ENCODE measurements at places on chromosomes 4 and X.

- DNase-seq, result peak; percentile 64
Observed at GRCh38 chr4:69617083-69617694, 22.3 kb downstream of the UGT2A2 start.

- DNase-seq, result no peak
Observed at GRCh38 chr4:55612341-55612740, 20.3 kb upstream of the PDCL2 start.

GRCh38 chrX:7620560-7620959 is 222.4 kb upstream of the VCX start:
- no peak for DNase-seq

- no peak for DNase-seq
Observed at GRCh38 chr4:3516061-3516835, 16.0 kb downstream of the LRPAP1 start.

DNA sequence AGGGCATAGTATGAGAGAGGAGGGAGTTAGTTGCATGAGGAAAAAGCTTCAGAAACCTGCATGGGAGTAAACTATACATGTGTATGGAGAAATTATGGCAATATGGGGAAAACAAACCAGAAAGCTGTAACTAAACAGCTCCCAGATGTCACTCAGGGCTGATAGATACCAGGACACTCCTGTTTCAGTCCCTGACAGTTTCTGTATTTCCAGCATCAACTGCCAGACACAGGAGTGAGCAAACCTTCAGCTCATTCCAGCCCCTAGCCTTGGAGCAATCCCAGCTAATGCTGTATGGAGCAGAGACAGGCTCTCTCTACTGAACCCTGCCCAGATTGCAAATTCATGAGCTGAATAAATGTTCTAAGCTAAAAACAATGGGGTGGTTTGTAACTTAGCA is 382.9 kb upstream of the MAGEB18 start:
- DNase-seq, result no peak

GRCh38 chr4:42404001-42404400 is 6.7 kb downstream of the SHISA3 start:
- no peak for DNase-seq

GRCh38 chr4:110287130-110287529 is 88.7 kb upstream of the ELOVL6 start:
- no peak for DNase-seq

DNA sequence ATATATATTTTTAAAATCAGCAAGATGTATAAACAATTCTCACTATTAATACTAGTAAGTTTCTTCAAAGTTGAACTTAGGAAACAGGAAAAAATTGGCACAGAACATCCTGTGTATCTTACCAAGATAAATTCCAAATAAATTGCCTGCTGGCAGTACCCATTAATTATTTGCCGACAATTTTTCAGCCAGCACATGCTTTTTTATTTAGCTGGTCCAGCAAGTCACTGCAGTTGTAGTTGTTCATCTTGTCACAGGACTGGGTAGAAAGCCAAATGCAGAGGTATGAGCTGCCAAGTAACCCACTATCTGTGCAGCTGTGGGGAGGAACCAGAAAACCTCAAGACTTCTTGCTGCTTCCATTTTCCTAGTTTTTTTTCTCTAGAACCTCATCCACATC is 113.4 kb downstream of the PACRGL start:
- no peak for DNase-seq

- no peak for DNase-seq
Observed at GRCh38 chr4:139668036-139668435, 2.4 kb downstream of the MGST2 start.

GRCh38 chr4:101028886-101029285 is 318.4 kb downstream of the PPP3CA start:
- no peak for DNase-seq

GRCh38 chr4:79298027-79298426 is 27.8 kb downstream of the NAA11 start:
- no peak for DNase-seq

GRCh38 chrX:85052636-85053343 is 49.1 kb downstream of the APOOL start:
- DNase-seq, result peak; percentile 24

- DNase-seq, result no peak
Observed at GRCh38 chr4:1244978-1245471, 3.9 kb downstream of the CTBP1 start.

DNA sequence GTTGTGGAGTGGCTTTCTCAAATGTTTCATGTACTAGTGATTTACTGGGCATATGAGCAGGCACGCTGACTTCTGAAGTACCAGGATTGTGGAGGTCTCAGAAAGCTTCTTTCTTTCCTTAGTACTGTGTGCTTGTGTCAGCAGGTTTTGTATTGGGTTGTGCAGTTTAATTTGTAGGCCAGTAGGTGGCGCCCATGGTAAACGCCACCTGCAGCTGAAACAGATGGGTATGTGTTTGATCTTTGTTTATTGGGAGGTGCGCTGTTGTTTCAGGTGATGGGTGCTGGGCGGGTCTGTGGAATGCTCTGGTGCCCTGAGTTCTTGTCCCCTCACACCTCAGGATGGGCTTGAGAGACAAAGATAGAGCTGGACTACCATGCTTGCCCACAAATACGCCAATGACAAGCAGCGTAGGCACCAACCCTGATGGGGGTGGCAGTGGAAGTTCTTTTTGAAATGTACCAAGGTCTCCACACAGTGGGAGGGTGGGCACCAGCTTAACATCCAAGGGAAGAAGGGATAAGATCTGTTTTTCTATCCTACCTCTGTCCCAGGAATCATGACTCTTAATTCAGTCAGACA is 141.5 kb downstream of the RPS6KA6 start:
- peak; percentile 49 for DNase-seq

Measured in NAMALWA (cell line).